NCI-H226 (cell line): ENCODE measurements at places on chromosomes 2 and 18.

DNA sequence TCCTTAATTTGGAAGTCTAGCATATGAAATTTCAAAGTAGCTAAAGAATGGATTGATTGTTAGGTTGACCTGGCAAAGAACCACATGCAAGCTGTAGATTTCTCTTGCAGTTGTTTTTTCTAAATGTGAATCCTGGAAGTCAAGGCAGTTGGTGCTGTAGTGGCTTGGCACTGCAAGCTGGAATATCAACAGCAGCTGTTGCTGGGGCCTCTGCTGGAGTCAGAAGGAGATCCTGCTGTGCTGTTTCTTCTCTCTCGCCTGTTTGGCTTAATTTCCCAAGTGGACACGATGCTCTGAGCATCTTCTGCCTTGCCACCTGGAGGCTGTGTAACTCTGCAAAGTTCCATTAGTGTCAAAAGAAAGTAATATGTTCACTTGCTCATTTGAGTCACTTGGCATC lies 12.6 kb downstream of the PIK3C3 start:
- no peak for DNase-seq

GRCh38 chr2:4597400-4597799 lies 894.0 kb downstream of the DCDC2C start:
- DNase-seq, result no peak

GRCh38 chr2:45380131-45380836 lies 230.8 kb downstream of the SRBD1 start:
- peak; percentile 13 for DNase-seq

- DNase-seq, result no peak
Measured at GRCh38 chr2:3823748-3824147, 120.4 kb downstream of the DCDC2C start.

DNA sequence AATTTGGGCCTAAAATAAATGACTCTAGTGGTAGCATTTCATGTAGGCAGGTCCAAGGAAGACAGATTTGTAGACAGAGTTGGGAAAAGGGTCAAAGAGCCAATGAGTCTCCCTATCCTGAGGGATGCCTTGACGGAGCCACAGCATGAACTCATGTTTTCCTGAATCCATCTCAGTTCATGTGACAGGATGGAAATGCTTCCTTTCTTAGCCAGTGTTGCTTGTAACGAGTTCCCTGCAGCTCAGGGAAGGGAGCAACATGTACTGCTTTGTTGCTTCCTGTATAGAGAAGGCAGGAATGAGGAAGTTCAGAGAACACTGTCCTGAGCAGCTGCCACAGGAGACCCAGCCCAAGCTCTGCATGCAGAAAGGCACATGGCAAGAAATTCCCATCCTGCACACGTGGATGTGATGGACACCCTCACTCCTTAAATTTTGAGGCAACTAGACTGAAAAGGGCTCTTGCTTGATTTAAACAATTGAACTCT lies 27.9 kb downstream of the TMEM17 start:
- no peak for DNase-seq

- DNase-seq, result peak; percentile 33
Measured at GRCh38 chr2:173124441-173124840, 48.8 kb downstream of the MAP3K20 start.

- no peak for DNase-seq
Measured at GRCh38 chr18:45109271-45109670, 428.6 kb downstream of the SETBP1 start.

- DNase-seq, result no peak
Measured at GRCh38 chr18:30682672-30683071, 359.9 kb downstream of the DSC3 start.

GRCh38 chr2:112290648-112291047 lies 15.3 kb downstream of the ZC3H6 start:
- DNase-seq, result no peak

- peak; percentile 19 for DNase-seq
Measured at GRCh38 chr2:130836501-130837174, at the start of gene ARHGEF4. ARHGEF4 (plus strand) TSS chr2:130836914; CDS start chr2:130836954, 40 bp downstream.

DNA sequence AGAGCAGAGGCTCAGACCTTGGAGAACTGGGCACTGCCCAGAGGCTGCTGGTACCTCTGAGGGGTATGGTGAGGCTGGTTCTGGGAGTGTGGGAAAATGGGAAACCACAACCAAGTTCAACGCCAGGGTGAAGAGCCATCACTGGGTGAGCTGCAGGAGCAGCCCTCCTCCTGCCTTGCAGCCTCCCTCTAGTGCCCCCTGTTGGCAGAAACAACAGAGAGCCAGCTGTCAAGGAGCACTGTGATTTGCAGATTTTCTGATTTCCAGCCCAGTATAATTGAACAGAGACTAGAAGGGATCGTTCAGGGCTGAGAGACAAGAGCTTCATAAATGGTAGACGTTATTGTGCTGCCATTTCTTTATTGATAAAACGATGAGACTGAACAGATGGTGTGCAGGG lies 50.5 kb downstream of the MAPK4 start:
- DNase-seq, result no peak
